ENCODE measurements at places on chromosomes 6 and 20.
A peak's percentile ranks its signal among the peaks of the same experiment; 100 is the strongest.

GRCh38 chr6:164211254-164211653 is 796.7 kb downstream of the QKI start:
- DNase-seq: no peak

GRCh38 chr6:170209354-170210025 is 81.4 kb downstream of the DLL1 start:
- DNase-seq: no peak

DNA sequence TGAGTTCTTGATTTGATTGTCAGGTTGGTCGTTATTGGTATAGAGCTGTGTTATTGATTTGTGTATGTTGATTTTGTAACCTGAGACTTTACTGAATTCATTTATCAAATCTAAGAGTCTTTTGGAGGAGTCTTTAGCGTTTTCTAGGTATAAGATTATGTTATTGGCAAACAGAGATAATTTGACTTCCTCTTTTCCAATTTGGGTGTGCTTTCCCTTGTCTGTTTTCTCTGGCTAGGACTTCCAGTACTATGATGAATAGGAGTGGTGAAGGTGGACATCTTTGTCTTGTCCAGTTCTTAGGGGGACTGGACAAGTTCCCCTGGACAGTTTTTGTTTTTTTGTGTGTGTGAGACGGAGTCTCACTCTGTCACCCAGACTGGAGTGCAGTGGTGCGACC is 17.4 kb downstream of the HLA-DOA start:
- DNase-seq: no peak

DNA sequence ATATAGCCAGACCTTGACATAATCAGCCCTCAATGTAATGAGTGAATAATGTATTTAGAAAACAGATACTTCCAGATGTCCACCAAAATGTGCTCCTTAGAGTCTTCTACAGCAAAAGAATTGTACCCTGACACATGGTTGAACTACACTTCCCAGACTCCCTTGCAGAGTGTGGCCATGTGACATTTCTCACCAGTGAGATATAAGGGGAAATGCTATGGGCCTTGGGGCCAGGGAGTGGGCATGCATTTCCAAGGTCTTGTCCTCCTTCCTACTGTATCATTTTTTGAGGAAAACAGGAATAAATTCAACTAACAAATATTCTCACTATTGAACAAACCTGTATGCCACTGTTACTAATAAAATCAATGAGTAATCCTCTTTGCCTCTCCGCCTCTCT is 211.4 kb upstream of the SMLR1 start:
- DNase-seq: no peak

DNA sequence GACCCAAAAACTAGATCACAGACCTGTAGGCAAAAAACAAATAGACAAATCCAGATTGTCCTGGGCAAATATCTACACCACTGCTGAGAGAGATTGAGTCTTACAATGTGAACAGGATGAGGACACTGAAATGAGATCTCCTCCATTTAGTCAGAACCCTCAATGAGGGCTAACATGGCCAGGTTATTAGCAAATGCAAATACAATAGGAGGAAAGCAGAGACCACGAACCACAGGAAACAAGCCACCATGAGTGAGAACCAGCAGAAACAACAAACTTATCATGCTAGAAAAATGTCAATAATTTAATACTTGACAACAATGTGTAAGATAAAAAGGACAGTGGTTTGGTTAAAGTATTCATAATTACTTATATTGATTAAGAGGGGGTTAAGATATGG is 162.8 kb downstream of the SYNE1 start:
- DNase-seq: peak; percentile 11

- peak; percentile 28 for DNase-seq
Measured at GRCh38 chr6:72712910-72713309, 91.0 kb downstream of the KCNQ5 start.

DNA sequence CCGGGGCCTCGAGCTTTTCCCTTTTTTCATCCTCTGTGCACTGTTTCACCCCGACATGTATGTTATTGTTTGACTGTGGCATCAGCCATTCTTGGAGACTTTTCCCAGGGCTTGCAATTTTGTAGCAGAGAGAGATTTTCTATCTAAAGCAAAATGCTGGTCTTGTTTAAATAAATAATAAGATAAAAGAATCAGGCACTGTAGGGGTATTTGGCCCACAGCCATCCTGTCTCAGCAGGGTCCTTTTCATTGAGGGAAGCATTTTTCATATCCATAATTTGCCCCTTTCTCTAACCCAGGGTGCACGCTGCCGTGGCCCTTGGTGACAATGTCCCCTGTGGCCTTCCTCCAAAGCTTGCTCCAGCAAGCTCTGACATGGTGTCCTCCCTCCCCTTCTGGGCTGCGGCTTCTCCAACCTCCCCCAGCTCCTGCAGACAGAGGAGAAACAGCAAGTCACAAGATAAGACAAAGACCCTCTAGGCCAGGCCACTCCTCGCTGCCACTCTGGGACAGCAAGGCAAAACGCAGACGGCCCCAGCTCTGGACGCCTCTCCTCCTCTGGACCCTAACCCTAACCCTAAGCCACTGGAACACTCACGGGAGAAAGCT is 117.6 kb downstream of the MYLK4 start:
- no peak for DNase-seq

GRCh38 chr20:32034581-32035425 is 17.2 kb upstream of the HCK start:
- DNase-seq: no peak

DNA sequence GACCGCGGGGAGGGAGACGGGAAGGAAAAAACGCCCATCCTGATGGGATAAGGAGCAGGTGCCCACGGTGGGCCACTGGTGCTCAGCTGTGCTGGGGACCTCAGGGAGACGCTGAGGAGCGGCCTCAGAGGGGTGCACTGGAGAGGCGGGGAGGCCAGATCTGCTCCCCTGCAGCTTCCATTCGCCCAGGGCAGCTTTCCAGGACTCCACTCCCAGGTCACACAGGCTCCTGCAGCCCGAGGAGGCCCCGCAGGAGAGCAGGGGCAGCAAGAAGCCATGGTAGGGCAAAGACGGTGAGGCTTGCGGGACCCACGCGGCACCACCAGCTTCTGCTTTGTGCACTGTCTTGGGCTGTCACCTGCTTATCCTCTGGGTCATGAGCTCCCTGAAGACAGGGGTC is 82.5 kb upstream of the SULF2 start:
- DNase-seq: no peak

DNA sequence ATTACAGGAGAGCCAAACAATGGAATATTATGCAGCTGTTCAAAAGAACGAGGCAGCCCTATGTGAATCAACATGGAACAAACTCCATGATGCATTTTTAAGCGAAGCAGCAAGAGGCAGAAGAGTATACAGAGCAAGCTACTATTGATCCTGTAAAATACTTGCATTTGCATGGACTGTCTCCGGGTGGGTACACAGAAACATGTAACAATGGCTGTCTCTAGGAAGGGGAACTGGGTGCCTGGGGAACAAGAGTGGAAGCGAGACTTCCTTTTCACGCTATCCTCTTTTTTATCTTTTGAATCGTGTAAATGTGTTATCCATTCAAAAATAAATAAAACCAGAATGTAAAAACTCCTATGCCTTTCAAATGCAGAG is 93.3 kb upstream of the SIRPA start:
- DNase-seq: no peak

- DNase-seq: peak; percentile 77
Measured at GRCh38 chr6:10740061-10740460, 7.5 kb upstream of the TMEM14B start.

DNA sequence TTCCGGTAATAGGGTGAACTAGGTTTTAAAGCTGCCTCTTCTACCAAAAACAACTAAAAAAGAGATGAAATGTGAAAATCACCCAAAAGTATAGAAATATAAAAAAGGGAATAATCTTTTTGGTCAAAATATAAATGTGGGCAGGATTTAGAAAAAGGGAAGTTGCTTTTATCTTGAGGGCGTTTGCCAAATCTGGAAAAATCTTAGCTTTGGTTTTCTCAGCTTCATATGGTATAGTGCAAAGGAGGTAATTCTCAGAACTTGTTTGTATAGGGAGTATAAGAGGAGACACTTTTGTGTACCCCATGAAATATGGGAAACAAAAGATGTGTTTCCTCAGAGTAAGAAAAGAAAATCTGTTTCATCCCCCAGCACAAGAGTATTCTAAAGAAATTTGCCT is 54.2 kb upstream of the TRIM26 start:
- no peak for DNase-seq

- DNase-seq: peak; percentile 43
Measured at GRCh38 chr20:50163570-50164317, 10.2 kb upstream of the PEDS1 start.

DNA sequence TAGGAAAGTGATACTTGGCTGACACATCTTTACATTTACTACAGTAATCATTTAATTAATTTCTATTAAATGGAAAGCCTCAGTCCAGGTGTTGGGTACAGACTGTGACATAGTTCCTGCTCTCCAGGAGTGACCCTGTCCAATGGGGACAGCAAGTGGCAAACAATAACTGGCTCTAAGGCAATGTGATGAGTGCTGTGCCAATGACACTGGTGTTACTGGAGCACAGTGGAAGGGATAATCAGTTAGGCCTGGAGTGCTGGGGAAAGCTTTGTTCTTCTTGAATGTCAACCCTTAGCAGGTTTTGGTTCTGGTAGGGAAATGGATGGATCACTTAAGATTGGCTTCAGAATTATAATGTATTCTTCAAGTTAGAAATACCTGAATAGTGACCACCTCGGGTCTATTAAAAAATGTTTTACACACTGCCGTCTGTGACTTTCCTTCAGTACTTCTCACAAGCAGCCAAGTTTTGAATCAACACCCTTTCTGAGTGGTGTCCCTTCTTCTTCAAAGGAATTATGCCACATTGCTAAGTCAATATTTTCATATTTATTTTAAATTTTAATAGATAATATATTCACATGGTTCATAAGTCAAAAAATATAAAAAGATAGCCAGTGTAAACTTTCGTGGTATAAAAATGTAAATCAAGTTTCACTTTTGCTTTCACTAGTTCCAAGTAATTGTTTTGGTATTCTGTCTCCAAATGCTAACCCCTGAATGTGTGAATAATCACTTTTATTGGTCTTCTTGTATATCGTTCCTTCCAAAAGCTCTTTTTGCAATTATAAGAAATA is 9.6 kb downstream of the CMTR1 start:
- DNase-seq: no peak

DNA sequence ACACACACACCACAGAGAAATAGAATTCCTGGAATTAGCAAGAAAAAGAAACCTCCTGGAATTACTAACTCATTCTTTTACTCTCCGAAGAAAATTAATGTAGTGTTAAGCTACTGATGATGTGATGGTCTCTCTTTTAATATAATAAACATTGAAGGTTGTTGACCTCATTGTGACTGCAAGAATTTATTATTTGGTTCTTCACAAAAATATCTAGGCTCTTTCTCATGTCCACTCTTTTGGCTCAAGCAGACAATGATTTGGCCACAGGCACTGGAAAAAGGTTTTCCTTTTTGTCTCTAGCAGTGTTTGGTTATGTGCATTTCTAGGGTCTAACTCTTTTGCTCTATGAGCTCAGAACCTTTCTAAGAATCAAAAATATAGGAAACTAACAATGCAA is 811.9 kb downstream of the TENT5A start:
- peak; percentile 28 for DNase-seq

DNA sequence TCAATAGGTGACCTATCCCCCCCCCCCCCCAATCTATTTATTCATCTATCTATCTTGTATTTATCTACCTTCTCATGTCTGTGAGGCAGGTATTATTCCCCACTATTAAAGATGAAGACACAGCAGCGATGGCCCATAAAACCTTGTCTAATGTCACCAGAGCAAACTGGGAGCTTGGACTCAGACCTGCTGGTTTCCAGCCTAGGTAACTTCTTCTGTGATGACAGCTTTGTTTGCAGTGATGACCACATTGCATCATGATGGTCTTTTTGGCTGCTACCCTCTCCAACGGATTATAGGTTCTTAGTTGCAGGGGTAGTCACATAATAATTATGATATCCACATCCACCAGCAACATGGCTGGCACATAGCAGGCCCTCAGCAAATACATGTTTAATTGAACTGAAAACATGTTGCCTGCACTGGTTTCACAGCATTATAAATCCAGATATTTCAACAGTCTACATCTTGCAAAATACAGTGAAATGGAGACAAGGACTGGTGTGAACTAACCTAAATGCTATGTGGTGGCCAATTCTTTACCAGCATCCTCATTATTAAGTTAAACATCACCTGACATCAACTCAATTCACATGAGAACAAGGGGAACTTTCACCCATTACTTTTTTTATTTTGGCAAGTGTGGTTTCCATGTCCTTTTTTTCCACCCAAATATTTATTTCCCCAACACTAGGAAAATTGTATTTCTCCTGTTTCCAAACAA is 712.5 kb upstream of the NRSN1 start:
- DNase-seq: no peak

GRCh38 chr20:44495257-44495656 is 19.6 kb downstream of the TTPAL start:
- DNase-seq: no peak

- DNase-seq: no peak
Measured at GRCh38 chr20:36975099-36975818, 23.8 kb upstream of the SAMHD1 start.

DNA sequence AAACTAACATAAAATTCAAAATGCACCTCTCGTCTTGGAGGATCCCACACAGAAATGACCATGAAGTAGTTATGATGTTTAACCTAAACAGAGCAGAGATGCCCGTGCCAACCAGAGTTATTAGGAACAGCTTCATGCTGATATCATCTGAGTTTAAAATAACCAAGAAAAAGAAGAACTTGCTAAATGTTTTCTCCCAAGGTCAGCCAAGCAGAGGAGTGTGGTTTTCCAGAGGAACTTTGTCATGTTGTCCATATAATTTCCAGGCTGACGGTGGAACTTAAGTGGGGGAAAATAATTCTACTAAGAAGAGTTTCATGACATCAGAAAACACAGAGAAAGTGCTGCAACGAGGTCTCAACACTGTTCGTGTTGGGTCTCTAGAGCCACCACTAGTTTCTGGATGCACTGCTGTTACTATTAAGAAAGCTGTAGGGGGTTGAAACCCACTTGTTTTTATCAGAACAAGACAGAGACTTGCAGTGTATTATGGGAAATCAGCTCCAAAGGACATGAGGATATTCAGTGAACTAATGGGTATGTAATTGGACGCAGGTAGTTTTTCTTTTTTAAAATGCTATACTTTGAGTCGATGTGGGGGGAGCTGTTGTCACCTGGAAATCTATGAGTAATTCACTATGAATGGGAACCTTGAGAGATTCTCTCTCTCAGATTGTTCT is 5.2 kb downstream of the AGPAT4 start:
- no peak for DNase-seq

DNA sequence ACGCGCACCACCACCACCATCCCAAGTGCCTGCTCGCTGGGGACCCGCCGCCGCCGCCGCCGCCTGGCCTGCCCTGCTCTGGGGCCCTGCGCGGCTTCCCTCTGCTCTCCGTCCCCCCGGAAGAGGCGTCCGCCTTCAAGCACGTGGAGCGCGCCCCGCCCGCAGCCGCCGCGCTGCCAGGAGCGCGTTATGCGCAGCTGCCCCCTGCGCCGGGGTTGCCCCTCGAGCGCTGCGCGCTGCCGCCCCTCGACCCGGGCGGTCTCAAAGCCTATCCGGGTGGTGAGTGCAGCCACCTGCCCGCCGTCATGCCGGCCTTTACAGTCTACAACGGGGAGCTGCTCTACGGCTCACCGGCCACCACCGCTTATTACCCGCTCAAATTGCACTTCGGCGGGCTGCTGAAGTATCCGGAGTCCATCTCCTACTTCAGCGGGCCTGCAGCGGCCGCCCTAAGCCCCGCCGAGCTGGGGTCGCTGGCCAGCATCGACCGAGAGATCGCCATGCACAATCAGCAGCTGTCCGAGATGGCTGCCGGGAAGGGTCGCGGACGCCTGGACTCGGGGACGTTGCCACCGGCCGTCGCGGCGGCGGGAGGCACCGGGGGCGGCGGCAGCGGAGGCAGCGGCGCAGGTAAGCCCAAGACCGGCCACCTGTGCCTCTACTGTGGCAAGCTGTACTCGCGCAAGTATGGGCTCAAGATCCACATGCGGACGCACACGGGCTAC is 7.2 kb downstream of the PRDM13 start:
- DNase-seq: no peak

Data from myocyte (in vitro differentiated cells).